ENCODE measurements at places on chromosomes 12 and 14.

GRCh38 chr12:44716711-44717110, 159.4 kb downstream of the NELL2 start:
- no peak for DNase-seq

DNA sequence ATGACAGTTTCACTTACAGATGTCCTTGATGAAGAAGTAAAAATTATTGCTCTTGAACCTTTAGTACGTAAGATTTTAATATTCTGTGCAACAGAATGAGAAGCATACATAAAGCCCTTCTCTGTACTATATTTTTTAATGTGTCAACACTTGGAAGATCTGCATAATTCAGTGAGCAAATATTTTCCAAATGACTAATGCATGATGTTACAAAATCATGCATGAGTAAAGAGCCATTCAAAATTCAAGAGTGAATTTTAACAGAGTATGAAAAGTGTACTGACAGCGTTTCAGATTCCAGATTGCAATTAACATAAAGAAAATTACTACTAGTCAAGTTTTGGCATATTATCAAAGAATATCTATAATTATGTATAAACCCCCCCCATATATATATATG, 101.4 kb upstream of the BBS10 start:
- peak; percentile 46 for DNase-seq

GRCh38 chr14:20490563-20490962, 14.8 kb upstream of the RNASE10 start:
- DNase-seq = no peak

- no peak for DNase-seq
These were observed 2.0 kb downstream of the SYNE3 start for GRCh38 chr14:95514131-95515079.

DNA sequence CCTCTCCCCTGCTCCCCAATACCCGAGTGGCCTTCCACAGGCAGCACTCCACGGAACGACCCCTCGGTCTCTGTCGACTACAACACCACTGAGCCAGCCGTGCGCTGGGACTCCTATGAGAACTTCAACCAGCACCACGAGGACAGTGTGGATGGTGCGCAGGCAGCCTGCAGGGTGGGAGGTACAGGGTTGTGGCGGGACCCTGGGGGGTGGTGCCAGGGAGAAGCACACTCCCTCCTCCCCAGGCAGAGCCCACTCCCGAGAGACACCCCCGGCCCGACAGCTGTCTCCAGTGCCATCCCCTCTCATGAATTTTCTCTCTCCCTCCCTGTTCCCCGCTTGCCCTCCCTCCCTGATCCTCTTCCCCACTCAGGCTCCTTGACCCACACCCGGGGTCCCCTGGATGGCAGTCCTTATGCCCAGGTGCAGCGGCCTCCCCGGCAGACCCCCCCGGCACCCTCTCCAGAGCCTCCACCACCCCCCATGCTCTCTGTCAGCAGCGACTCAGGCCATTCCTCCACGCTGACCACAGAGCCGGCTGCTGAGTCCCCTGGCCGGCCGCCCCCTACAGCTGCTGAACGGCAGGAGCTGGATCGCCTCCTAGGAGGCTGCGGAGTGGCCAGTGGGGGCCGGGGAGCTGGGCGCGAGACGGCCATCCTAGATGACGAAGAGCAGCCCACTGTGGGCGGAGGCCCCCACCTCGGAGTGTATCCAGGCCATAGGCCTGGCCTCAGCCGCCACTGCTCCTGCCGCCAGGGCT, 9.0 kb downstream of the TNS2 start:
- no peak for DNase-seq

- DNase-seq = no peak
These were observed 586.4 kb downstream of the MED13L start for GRCh38 chr12:115691123-115691522.

- DNase-seq = no peak
These were observed 33.8 kb downstream of the SPTB start for GRCh38 chr14:64845878-64846277.

DNA sequence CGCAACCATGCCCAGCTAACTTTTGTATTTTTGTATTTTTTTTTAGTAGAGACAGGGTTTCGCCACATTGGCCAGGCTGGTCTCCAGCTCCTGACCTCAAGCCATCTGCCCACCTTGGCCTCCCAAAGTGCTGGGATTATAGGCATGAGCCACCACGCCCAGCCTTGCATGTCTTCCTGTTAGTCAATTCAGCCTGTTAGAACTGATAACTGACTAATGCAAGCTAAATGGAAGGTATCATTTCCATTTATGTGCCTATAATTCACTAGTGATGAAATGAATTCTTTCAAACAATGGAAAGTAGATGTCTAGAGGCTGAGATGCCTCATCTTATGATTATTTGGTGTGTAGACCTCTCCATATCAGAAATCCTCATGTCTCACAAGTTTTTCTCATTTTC, 37.3 kb upstream of the DIP2B start:
- no peak for DNase-seq

- DNase-seq = no peak
These were observed 18.1 kb upstream of the C12orf42 start for GRCh38 chr12:103513875-103514274.

GRCh38 chr12:32515137-32515873, 115.9 kb downstream of the FGD4 start:
- no peak for DNase-seq

DNA sequence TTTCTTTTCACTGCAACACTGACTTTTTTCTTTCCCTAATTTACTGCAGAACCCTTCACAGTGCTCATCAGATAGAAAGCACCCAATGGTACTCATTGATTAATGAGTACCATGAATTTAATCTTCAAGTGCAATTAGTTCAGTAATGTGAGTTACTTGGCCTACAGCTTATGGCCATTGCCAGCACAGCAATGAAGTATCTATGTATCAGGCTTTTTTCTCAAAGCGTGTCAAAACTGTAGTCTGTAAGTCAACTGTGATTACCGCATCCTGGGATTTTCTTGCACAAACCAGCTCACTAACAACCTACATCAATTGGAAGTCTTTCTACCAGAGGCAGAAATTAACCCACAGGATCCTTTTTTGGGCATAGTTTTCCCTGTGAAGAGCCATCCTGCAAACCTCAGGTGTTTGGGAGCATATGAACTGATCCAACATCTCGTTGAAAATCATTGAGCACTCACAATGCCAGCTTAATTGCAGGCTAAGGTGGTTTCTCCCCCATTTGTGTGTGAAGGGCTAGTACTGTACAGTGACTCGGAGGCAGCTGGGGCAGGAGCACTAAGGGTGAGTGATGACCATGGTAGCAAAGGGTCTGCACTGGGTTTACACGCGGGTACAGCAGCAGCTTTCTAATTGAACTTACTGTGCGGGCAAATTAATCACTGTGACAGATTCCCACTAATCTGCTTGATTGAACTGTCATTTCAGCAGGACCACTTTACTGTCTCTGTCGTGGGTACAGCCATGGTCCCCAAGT, 619.3 kb downstream of the SNAPC1 start:
- no peak for DNase-seq

DNA sequence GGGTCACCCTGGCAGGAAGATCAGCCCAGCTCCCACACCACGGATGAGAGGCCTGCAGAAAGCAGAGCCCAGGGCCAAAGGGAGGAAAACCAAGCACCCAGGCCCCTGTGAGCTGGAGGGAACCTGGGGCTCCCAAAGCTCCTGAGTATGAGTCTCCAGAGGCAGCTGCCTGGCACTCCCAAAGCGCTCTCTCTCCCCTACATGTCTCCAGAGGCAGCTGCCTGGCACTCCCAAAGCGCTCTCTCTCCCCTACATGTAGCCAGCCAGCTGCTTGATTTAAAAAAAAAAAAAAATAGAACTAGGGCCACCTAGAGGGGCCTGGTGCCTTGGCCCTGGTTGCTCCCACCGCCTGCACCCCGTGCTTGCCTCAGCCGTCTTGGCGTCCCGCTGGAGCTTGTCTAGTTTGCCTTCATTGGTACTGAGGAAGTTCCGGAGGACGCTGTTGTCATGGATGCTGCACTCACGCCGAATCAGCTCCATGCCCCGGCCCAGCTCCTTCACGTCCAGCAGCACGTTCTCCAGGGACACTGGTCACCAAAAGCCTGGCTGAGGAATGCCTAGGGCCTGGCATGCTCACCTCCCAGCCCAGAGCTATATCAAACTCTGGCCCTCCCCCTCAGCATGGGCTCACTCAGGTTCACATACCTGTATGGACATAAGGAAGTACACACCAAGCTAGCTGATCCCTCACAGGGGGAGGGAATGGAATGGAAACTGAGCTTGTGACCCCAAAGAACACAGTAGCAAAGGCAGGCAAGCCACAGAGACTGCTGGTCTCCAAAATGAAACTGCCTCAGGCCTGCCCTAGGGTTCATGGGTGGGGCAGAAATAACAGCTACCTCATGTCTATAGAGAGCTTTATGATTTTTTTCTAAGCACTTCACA, 24.7 kb downstream of the PRPF40B start:
- DNase-seq = no peak

DNA sequence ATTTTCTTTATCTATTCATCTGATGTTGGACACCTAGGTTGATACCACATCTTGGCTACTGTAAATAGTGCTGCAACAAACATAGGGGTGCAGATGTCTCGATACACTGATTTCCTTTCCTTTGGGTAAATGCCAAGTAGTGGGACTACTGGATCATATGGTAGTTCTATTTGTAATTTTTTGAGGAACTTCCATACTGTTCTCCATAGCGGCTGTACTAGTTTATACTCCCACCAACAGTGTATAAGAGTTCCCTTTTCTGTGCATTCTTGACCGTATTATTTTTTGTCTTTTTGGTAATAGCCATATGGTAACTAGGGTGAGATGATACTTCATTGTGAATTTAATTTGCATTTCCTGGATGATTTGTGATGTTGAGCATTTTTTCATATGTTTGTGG, 71.8 kb downstream of the LRP6 start:
- no peak for DNase-seq

DNA sequence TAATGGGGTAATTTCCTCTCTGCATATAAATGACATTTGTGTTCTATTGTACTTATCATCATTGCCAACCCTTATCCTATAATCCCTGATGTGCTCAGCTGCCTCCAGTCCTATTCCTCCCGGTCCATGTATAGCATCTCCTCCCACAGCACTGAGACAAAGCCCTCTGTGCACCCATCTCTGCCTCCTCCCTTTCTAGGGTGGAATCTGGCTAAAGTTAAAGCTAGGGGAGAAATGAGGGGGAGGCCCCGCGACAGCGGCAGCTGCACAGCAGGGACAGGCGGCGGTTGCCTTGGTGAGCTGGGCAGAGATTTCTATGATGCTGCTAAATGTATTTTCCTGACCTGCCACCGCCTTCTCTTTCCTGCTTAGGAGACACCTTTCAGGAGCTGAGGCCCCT, 12.8 kb upstream of the ZDHHC22 start:
- no peak for DNase-seq

GRCh38 chr14:32939254-32940065, 781 bp downstream of the NPAS3 start:
- peak; percentile 55 for DNase-seq

- peak; percentile 26 for DNase-seq
These were observed 59.2 kb downstream of the IFT81 start for GRCh38 chr12:110183386-110183785.

DNA sequence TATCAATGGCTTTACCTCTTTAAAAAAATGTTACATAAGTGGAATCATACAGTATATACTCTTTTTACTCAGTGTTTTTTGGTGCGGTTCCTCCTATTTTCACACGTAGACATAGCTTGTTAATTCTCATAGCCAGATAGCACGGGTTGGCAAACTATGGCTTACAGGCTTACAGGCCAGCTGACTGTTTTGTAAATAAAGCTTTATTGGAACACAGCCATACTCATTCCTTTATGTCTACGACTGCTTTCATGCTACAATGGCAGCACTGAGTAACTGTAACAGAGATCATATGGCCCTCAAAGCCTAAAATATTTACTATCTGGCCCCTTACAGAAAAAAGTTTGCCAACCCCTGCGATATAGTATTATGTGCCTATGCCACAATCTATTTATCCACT, 5.8 kb upstream of the DAAM1 start:
- no peak for DNase-seq

DNA sequence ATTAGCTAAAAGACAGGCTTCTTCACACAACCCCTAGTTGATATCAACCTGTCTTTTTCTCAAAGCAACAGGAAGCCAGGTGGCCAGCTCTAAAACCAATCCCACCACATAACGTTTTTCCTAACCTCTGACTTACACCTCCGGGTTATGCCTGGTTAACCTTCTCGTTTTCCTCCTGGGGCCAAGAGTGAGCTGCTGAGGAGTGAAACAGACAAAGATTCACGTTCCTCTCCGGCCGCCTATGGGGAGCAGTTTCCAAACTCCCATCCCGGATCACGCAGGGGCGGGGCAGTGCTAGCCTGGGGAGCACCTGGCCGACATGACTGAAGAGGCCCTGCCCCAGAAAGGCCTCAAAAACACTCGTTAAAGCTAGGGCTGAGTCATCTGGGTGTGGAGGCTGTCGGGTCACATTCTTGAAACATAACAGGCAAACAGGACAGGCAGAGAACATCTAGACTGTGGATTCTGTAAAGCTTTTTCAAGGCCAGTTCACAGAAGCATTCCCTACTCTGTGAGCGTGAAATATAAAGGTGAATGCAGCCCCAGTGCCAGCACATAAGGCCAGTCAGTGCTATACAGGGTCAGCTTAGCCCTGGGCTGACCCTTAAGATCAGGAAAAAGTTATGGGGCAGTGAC, 25.9 kb upstream of the LGALS3 start:
- DNase-seq = peak; percentile 84

DNA sequence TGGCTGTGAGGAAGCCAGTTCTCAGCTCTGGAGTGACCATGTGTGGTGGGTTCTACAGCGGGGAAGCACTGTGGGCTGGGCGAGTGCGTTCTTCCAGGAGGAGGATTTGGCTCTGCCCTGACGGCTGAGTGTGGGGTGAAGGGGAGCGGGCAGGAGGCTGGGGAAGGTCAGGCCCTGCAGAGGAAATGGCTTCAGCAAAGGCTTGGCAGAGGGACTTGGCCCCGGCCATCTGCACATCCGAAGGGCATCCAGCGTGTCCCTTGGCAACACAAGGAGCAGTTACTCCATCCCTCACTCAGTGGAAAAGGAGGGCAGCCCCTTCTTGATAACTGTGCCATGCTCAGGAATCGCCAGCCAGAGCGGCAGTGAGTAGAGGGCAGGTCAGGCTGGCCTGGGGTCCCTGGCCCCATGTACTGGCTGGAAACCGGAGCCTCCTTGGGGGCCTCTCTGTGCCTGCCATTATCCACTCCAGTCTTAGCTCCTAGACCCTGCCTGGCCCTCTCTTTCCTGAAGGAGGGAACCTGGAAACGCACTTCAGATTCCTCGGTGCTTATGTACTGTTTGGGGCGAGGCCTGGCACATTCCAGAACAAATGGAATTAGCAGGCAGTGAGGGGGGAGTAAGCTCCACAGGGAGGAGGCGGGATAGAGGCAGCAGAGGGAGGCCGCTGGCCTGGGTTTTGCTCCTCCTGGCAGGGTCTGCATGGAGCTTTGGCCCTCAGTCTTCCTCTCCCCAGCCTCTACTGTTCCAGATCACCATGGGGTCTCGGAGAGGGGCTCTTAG, 133.6 kb upstream of the NCOR2 start:
- DNase-seq = no peak

DNA sequence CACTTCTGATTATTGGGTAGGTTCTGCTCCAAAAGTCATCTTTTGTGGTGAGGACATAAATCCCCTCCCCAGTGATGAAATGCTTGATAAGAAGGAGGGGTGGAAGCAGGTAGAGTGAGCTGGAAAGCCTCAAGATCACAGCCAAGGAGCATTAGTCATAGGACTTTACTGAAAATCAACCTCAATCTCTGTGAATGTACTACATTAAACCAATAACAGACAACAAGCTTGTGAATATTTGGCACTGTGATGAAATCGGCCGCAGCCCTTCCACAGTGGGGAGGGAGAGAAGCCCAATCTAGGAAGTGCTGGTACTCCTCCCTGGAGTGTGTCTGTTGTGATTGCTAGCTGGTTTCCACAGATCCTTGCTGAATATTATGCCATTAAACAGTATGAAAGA, 41.2 kb upstream of the PTCSC3 start:
- no peak for DNase-seq
